BJ (cell line): ENCODE measurements at places on chromosomes 7 and 10. TPM values are rescaled to one million over a fixed set of nuclear protein-coding genes. Genes with fewer than 3 reads are reported as not detected.

DNA sequence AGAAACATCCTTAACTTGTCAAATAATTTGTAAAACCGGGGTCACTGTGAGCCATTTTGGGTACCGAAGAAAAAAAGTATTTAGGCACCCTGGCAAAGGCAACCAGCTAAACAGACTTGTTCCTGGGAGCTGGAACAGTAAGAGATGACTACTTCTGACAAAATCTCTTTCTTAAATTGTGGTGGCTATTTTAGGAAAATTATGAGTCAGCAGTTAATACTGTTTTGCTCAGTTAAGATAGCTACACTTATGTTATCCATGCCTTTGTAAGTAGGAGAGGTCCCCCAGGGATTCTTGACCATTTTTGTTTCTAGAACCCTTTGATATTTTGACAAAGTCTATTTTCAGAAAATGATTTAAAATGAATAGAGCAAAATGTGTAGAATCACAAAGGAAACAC lies 68.7 kb downstream of the TAX1BP1 start:
- peak; percentile 26 for DNase-seq

- DNase-seq, result no peak
Observed at GRCh38 chr7:64619705-64620104, 46.2 kb upstream of the ZNF107 start.

The SAP25 gene
- polyA plus RNA-seq, result 0.20 and 0.34 TPM in 2 replicates

GRCh38 chr7:121083790-121084251 lies 95.3 kb downstream of the CPED1 start:
- DNase-seq, result no peak

The RBM20 gene
- polyA plus RNA-seq, result not detected in 2 replicates

DNA sequence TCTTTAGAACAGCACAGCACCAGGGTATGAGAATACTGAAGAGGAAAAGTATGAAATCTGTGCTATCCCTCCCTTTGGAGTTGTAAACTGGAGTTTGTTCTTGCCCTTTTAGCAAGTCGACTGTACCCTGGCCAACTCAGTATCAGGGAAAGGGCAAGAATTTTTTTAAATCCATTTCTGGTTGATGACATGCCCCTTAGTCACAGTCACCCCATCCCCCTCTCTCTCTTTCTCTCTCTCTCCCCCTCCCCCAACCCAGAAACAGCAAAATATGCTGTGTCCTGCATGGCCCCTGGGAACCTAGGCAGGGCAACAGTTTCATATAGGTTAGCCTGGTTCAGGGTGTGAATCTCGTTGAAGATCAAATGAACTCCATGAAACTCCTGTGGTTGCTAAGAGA lies 177.7 kb upstream of the ADO start:
- no peak for DNase-seq

- no peak for DNase-seq
Observed at GRCh38 chr10:98886686-98887085, 349.0 kb downstream of the HPSE2 start.

The HOXA2 gene
- 0.09 and 0.13 TPM in 2 replicates for polyA plus RNA-seq
